ENCODE measurements at places on chromosomes 1 and 21. TPM values are rescaled to one million over a fixed set of nuclear protein-coding genes. Genes with fewer than 3 reads are reported as not detected.

Gene CFHR1
- 0.23 TPM for total RNA-seq

Gene GUCA2A
- not detected for total RNA-seq

Gene USH2A
- not detected for total RNA-seq

Gene FCN3
- not detected for total RNA-seq

Gene TFB2M
- total RNA-seq: 21.0 TPM

DNA sequence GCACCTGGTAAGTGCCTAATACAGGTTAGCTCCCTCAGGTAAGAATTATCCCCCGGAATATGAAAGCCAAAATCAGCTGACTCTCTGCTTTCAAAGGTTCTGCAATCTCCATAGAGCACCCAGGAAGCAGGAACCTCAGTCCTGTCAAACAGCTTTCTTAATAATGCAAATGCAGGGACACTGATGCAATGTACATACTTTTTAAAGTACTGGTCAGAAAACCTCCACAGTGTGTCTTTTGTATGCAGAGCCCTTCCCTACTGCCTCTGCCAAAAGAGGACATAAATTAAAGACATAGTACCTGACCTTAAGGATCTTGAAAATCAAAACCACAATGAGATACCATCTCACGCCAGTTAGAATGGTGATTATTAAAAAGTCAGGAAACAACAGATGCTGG is 365.0 kb upstream of the KAZN start:
- H3K4me1 ChIP-seq: no peaks in the 10 kb centered on the region
- DNase-seq: no peak
- H3K36me3 ChIP-seq: no peaks in the 10 kb centered on the region

DNA sequence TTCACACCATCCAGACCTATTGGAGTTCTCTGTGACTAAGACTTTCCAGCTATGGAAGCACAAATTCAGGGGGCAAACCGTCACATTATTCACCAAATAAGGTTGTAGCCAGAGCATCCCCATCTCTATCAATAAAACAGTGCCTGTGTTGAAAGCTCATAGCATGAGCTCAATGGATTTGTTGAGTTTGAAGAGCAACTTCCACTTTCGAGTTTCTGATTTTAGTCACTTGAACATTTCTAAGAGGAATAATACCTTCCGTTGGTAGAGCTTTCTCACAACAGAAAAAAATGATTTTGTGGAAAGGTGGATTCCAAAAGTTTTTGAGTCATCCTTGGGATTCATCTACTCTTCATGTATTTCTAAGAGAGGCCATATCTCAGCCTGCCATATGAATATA is 13.0 kb upstream of the ELAVL4 start:
- DNase-seq: no peak
- peaks cover 3% of the 10 kb centered on the region for H3K27me3 ChIP-seq
- no peaks in the 10 kb centered on the region for H3K36me3 ChIP-seq
- no peak overlapping the region for H3K4me3 ChIP-seq

- no peak overlapping the region for H3K27ac ChIP-seq
- H3K4me3 ChIP-seq: no peak overlapping the region
- H3K27me3 ChIP-seq: no peaks in the 10 kb centered on the region
- H3K4me1 ChIP-seq: no peaks in the 10 kb centered on the region
- no peak for DNase-seq
These were observed 46.3 kb upstream of the CFAP298 start for GRCh38 chr21:32658524-32658923.

DNA sequence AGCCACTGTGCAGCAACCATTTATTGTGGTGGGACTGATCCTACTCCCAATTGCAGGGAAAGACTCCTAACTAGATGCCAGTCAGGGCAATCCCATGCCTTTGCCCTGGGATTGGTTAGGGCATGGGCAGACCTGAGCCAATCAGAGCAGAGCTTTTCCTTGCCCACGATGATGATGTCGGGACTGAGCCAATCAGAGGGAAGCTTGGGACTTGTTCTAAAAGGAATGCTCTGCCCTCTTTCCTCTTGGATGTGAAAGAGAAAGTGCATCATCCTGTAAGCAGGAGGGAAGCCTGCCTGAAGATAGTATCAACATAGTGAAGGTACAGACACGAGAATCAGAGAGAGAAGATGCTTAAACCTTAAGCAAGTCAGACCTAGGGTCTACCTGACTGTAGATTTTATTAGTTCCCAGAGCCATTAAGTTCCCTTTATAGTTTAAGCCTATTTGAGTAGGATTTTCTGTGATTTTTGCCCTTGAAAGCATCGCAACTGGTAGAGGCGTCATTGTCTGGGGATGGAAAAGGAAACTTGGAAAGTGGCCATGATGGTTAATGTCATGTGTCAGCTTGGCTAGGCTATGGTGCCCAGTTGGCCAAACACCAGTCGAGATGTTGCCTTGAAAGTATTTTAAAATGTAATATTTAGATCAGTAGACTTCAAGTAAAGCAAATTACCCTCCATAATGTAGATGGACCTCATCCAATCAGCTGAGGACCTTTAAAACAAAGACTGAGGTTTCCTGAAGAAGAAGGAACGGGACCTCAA is 19.9 kb downstream of the IRF2BP2 start:
- no peak overlapping the region for H3K4me3 ChIP-seq
- H3K27ac ChIP-seq: peak overlapping the region; percentile 13
- peaks cover 7% of the 10 kb centered on the region for H3K4me1 ChIP-seq
- no peaks in the 10 kb centered on the region for H3K36me3 ChIP-seq
- no peaks in the 10 kb centered on the region for H3K27me3 ChIP-seq
- DNase-seq: no peak

GRCh38 chr1:25737130-25737529 is 62.9 kb upstream of the SELENON start:
- DNase-seq: no peak
- no peaks in the 10 kb centered on the region for H3K4me1 ChIP-seq
- no peak overlapping the region for H3K27ac ChIP-seq
- H3K36me3 ChIP-seq: no peaks in the 10 kb centered on the region
- H3K4me3 ChIP-seq: no peak overlapping the region

- no peak for DNase-seq
- no peaks in the 10 kb centered on the region for H3K36me3 ChIP-seq
- H3K4me1 ChIP-seq: 0 out of 2 replicates have a peak, but pooled peaks cover 3% of the 10 kb centered on the region
- H3K4me3 ChIP-seq: no peak overlapping the region
- no peak overlapping the region for H3K27ac ChIP-seq
- H3K27me3 ChIP-seq: no peaks in the 10 kb centered on the region
These were observed 19.7 kb upstream of the AK2 start for GRCh38 chr1:33056426-33056825.

- no peak overlapping the region for H3K4me3 ChIP-seq
- H3K27ac ChIP-seq: no peak overlapping the region
- no peaks in the 10 kb centered on the region for H3K27me3 ChIP-seq
- no peaks in the 10 kb centered on the region for H3K36me3 ChIP-seq
- H3K4me1 ChIP-seq: no peaks in the 10 kb centered on the region
These were observed 62.8 kb downstream of the SAMSN1 start for GRCh38 chr21:14483296-14483695.

- H3K27ac ChIP-seq: no peak overlapping the region
- no peak for DNase-seq
- H3K4me1 ChIP-seq: no peaks in the 10 kb centered on the region
- H3K4me3 ChIP-seq: no peak overlapping the region
- no peaks in the 10 kb centered on the region for H3K36me3 ChIP-seq
These were observed 6.2 kb upstream of the TMEM54 start for GRCh38 chr1:32907435-32907834.

GRCh38 chr1:22341791-22342605 is 109.7 kb upstream of the ZBTB40 start:
- H3K27ac ChIP-seq: no peak overlapping the region
- H3K36me3 ChIP-seq: no peaks in the 10 kb centered on the region
- no peaks in the 10 kb centered on the region for H3K27me3 ChIP-seq

GRCh38 chr1:244214009-244214967 is 163.2 kb downstream of the ZBTB18 start:
- H3K4me1 ChIP-seq: no peaks in the 10 kb centered on the region
- H3K36me3 ChIP-seq: no peaks in the 10 kb centered on the region
- H3K4me3 ChIP-seq: no peak overlapping the region
- no peak for DNase-seq
